Upper lobe of left lung (tissue), 6 donors: ENCODE measurements at places on chromosomes 11 and 22. TPM values are rescaled to one million over a fixed set of nuclear protein-coding genes. Genes with fewer than 3 reads are reported as not detected.

- no peaks in the 10 kb centered on the region for H3K27me3 ChIP-seq
- no peaks in the 10 kb centered on the region for H3K36me3 ChIP-seq
- H3K4me1 ChIP-seq, result peaks cover 11% of the 10 kb centered on the region
- no peak overlapping the region for H3K27ac ChIP-seq
These were observed 171.5 kb downstream of the SBF2 start for GRCh38 chr11:10122326-10123197.

GRCh38 chr11:119618208-119618909 lies 110.6 kb downstream of the NECTIN1 start:
- H3K4me3 ChIP-seq, result no peak overlapping the region
- H3K27me3 ChIP-seq, result no peaks in the 10 kb centered on the region
- DNase-seq, result no peak
- peaks cover 15% of the 10 kb centered on the region for H3K4me1 ChIP-seq
- peak overlapping the region; percentile 30 for H3K27ac ChIP-seq

DNA sequence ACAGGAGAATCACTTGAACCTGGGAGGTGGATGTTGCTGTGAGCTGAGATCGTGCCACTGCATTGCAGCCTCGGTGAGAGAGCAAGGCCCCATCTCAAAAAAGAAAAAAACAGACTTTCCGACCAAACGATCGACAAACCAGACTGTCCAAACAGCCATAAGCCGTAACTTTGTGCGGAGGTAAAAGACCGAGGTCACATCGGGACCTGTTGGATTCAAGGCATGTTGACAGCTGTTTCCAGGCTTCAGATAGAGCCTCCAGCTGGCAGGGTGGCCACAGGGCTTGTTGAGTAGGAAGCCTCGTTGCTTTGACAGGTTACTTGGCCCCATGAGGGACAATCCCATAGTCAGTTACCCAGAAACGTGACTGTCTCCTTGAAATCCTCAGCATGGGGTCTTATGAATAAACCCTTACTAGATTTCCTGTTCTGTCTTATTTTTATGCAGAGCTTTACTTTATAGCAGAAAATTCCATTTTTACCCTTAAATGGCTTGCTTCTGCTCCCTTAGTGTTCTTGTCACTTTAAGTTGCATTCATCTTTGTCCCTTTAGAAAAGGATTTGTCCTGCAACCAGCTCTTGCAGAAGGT lies 22.3 kb downstream of the PPARA start:
- no peak overlapping the region for H3K27ac ChIP-seq
- no peak for DNase-seq
- H3K36me3 ChIP-seq, result no peaks in the 10 kb centered on the region
- no peak overlapping the region for H3K4me3 ChIP-seq

The MAP6 gene
- total RNA-seq, result 3.5 TPM

GRCh38 chr11:47109051-47109726 lies 67.5 kb downstream of the ARFGAP2 start:
- H3K4me3 ChIP-seq, result no peak overlapping the region
- no peak overlapping the region for H3K27ac ChIP-seq
- no peaks in the 10 kb centered on the region for H3K27me3 ChIP-seq
- no peak for DNase-seq
